ENCODE measurements at places on chromosomes 4 and X.

DNA sequence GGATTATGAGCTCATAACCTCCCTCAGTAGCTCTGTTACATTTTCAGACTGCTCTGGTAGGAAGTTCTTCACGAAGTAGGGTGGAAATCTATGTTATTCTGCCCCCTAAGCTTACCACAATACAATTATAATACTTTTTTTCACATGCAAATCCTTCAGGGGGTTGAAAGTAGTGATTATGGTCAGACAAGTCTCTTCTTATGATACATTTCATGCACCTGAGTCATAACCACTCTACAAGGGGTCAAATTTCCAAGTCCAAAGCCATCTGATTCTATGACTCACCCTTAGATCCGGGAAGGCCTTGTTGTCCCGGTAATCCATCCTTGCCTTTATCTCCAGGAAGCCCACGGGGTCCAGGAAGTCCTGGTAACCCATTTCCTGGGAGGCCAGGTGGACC is 95.2 kb downstream of the ATG4A start:
- DNase-seq, result no peak

DNA sequence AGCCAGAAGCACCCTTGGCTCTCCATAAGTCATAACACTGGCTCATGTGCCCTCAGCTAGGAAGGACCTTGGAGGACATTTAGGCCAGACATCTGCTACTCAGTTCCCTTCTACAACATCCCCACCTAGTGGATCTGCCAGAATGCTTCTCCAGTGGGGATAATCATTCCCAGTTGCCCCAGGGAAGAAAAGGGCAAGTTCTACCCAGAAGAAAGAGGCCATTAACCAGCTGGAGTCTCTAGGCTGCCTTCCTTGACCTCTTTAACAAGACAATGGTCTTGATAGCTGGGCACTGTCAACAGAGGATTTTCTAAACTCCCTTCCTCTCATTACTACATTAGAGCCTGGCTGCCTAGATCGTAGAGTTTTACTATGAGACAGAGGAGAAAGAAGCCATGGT is 42.0 kb downstream of the LGI2 start:
- no peak for DNase-seq

- DNase-seq, result no peak
Measured at GRCh38 chr4:109614466-109614865, 54.4 kb downstream of the MCUB start.

GRCh38 chr4:24560868-24561368 is 23.4 kb downstream of the DHX15 start:
- no peak for DNase-seq

- no peak for DNase-seq
Measured at GRCh38 chr4:76947369-76947768, 2.2 kb upstream of the SEPTIN11 start.

- DNase-seq, result no peak
Measured at GRCh38 chr4:142706381-142706780, 139.7 kb downstream of the INPP4B start.

DNA sequence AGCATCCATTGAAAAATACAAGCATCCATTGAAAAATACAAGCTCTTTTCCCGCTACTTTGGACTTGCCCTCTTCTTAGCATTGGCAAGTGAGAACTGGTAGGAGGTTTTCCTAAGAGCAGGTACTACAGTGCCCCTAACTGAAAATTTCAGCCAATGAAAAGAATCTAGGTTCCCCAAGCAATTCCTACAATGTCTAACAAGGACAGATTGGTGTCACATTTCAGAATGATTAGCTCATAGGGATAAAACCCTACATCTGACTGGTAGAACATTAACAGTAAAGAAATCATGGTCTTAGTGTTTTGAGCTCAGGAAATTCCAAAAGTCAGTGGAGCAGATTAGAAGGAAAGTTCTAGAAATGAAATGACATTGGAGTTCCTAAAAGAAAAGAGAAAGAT is 68.6 kb upstream of the QRFPR start:
- no peak for DNase-seq

- no peak for DNase-seq
Measured at GRCh38 chr4:147815741-147816140, 83.9 kb downstream of the ARHGAP10 start.
